ENCODE measurements at places on chromosomes 2 and 18. TPM values are rescaled to one million over a fixed set of nuclear protein-coding genes. Genes with fewer than 3 reads are reported as not detected.

Gene FBXO15
- total RNA-seq: 0.55 TPM

Gene DHRS9
- 0.20 TPM for total RNA-seq

Gene ST6GAL2
- not detected for total RNA-seq

Gene MATN3
- not detected for total RNA-seq

Gene MERTK
- total RNA-seq: 0.88 TPM

Gene MYO3B
- 0.33 TPM for total RNA-seq

Gene ACMSD
- total RNA-seq: not detected

- H3K4me3 ChIP-seq: no peak overlapping the region
- DNase-seq: no peak
- H3K4me1 ChIP-seq: no peaks in the 10 kb centered on the region
- no peak overlapping the region for H3K27ac ChIP-seq
- no peaks in the 10 kb centered on the region for H3K36me3 ChIP-seq
- no peaks in the 10 kb centered on the region for H3K27me3 ChIP-seq
These were observed 13.9 kb upstream of the SLC1A4 start for GRCh38 chr2:64975232-64975821.

DNA sequence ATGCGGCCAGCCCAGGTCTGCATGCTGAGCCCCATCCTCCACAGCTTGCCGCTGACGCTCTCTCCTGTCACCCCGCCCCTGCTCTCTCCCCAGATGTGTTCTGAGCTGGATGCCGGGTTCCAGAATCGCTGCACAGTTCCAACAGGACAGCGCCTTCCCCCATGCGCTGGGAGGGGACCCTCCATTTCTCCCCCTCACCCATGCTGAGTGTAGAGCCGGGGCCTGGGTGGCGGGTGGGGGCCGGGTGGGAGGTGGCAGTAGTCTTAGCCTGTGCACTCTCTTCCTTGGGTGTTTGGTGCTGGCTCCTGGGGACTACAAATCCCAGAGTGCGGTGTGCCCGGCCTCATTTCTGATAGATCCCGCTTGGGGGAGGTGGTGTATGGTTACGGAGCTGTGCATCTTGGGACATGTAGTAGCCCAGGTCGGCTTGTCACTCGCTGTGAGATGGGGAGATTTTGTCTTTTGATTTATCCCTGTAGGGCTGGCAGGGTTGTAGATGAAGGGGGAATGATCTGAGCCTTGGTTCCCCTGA is 6.8 kb downstream of the DNAJB2 start:
- no peak overlapping the region for H3K27ac ChIP-seq
- H3K36me3 ChIP-seq: peaks cover 25% of the 10 kb centered on the region
- H3K4me3 ChIP-seq: no peak overlapping the region
- H3K27me3 ChIP-seq: no peaks in the 10 kb centered on the region
- DNase-seq: no peak

- H3K27ac ChIP-seq: no peak overlapping the region
- no peaks in the 10 kb centered on the region for H3K36me3 ChIP-seq
- no peaks in the 10 kb centered on the region for H3K4me1 ChIP-seq
- DNase-seq: no peak
- no peak overlapping the region for H3K4me3 ChIP-seq
These were observed 340.1 kb downstream of the EIPR1 start for GRCh38 chr2:3037196-3038194.

DNA sequence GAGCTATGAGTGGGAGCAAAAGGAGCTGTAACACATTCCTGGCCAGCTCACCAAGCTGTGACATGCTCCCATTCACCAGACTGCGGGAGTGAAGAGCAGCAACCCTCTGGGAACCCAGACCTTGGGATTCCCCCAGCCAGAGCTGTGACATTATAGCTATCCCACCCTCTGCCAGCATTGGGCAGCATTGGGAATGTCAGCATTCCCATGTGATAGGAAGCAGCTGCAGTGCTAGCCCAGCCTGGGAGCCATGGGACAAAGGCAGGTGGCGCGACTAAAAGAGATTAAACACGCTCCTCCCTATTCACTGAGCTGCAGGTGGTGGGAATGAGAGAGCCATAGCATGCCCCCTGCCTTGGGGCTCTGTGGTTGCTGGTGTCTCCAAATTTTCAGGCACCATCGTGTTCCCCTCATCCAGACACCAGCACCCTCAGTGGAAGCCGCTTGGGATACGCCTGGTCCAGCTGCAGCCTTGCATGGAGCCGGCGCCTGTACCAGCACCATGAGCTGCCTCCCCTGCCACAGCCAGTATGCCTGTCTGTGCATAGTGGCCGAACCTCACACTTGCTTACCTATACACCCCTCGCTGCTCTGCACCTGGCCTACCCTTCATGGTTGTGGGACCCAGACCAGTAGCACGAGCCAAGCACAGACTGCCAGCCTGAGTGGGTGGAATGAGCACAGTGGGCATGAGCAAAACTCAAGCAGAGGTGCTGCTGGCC is 695.6 kb upstream of the GCFC2 start:
- no peak overlapping the region for H3K27ac ChIP-seq
- no peaks in the 10 kb centered on the region for H3K4me1 ChIP-seq
- H3K27me3 ChIP-seq: no peaks in the 10 kb centered on the region
- H3K4me3 ChIP-seq: no peak overlapping the region
- H3K36me3 ChIP-seq: no peaks in the 10 kb centered on the region

DNA sequence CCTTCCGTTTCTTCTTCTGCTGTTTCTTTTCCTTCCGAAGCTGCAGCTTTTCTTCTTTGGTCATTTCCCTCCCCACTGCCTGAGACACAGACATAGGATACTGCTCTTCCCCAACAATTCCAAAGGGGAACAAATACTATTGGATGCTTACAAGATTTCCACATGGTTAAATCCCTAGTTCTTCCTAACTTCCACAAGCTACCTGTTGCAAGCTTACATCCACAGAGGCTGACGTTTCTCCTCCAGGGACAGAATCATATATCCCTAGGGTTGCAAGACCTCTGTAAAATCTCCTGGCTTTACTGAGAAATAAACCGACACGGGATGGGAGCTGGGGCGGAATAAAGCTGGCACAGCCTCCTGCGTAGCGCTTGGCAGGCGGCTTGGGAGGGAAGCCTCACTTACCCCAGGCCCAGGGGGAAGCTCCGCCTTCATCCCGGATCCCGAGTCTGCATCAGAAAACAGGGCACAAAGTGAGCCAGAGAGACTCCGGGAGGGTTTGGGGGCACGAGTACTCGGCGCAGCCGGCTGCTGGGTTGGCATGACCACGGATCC is 590 bp downstream of the EIF2B4 start:
- H3K27ac ChIP-seq: peak overlapping the region; percentile 87
- DNase-seq: no peak
- H3K36me3 ChIP-seq: peaks cover 53% of the 10 kb centered on the region
- H3K27me3 ChIP-seq: no peaks in the 10 kb centered on the region

- no peaks in the 10 kb centered on the region for H3K4me1 ChIP-seq
- H3K4me3 ChIP-seq: no peak overlapping the region
- H3K27me3 ChIP-seq: no peaks in the 10 kb centered on the region
- no peaks in the 10 kb centered on the region for H3K36me3 ChIP-seq
These were observed 174.7 kb downstream of the DNER start for GRCh38 chr2:229539628-229540027.

- no peaks in the 10 kb centered on the region for H3K27me3 ChIP-seq
- DNase-seq: no peak
- no peaks in the 10 kb centered on the region for H3K4me1 ChIP-seq
- no peak overlapping the region for H3K4me3 ChIP-seq
- no peaks in the 10 kb centered on the region for H3K36me3 ChIP-seq
These were observed 425.7 kb downstream of the LRATD1 start for GRCh38 chr2:15058015-15058720.

GRCh38 chr2:46683541-46683940 is 204.2 kb downstream of the TMEM247 start:
- no peaks in the 10 kb centered on the region for H3K27me3 ChIP-seq
- DNase-seq: no peak
- H3K36me3 ChIP-seq: no peaks in the 10 kb centered on the region
- H3K27ac ChIP-seq: no peak overlapping the region
- no peaks in the 10 kb centered on the region for H3K4me1 ChIP-seq
- H3K4me3 ChIP-seq: no peak overlapping the region

DNA sequence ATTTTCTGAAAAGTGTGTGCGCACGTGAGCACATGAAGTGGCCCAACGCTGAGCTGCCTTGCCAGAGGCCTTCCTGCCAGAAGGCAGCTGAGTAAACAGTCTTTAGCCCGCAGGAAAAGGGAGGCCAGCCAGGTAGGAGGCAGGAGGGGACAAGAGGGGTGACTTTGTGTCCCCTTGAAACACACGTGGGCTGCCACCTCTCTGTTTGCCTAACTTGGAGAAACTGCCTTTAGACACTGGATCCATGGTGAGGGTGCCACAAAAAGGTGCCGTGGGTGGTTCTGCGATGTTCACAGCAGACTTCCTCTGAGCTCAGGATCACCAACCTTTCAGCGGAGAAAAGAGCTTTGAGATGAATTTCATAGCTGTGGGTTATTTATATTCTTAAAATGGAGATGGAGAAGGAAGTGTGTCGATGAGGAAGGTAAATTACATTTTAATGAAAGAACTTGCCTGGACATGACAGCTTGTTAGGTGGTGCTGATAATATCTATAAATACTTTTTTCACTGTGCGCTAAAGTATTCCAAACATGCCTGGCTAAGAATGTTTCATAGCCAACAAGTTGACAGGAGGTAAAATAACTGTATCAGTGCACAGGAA is 36.6 kb upstream of the ASB1 start:
- H3K27ac ChIP-seq: no peak overlapping the region
- no peak overlapping the region for H3K4me3 ChIP-seq
- no peaks in the 10 kb centered on the region for H3K36me3 ChIP-seq
- H3K4me1 ChIP-seq: no peaks in the 10 kb centered on the region
- no peaks in the 10 kb centered on the region for H3K27me3 ChIP-seq

- no peak overlapping the region for H3K27ac ChIP-seq
- no peaks in the 10 kb centered on the region for H3K27me3 ChIP-seq
- no peak for DNase-seq
- H3K36me3 ChIP-seq: no peaks in the 10 kb centered on the region
- H3K4me3 ChIP-seq: no peak overlapping the region
These were observed 1859.7 kb upstream of the CELF4 start for GRCh38 chr18:39425172-39425850.

DNA sequence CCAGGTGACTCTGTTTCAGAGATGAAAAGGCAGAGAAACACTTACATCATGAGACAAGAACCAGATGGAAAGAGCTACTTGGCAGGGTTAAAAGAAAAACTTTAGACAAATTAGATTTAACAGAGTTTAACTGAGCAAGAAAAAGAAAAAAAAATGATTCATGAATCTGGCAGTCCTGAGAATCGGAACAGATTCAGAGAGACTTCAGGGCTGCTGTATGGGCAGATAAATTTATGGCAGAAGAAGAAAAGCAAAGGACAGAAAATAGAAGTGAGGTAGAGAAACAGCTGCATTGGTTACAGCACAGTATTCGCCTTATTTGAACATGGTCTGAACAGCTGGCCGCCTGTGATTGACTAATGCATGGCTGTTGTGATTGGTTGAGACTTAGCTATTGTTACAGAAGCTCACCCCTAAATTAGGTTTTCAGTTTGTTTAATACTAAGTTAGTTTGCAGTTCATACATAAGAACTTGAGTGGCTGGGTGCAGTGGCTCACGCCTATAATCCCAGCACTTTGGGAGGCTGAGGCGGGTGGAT is 43.0 kb upstream of the RHOB start:
- H3K27me3 ChIP-seq: no peaks in the 10 kb centered on the region
- H3K4me1 ChIP-seq: no peaks in the 10 kb centered on the region
- H3K27ac ChIP-seq: no peak overlapping the region
- no peak overlapping the region for H3K4me3 ChIP-seq

- no peaks in the 10 kb centered on the region for H3K36me3 ChIP-seq
- H3K27ac ChIP-seq: no peak overlapping the region
- no peak for DNase-seq
- no peaks in the 10 kb centered on the region for H3K27me3 ChIP-seq
These were observed 233.9 kb downstream of the GPD2 start for GRCh38 chr2:156670104-156670503.

- H3K4me1 ChIP-seq: peaks cover 8% of the 10 kb centered on the region
- no peak overlapping the region for H3K4me3 ChIP-seq
- H3K36me3 ChIP-seq: peaks cover 4% of the 10 kb centered on the region
- H3K27ac ChIP-seq: no peak overlapping the region
These were observed 82.9 kb downstream of the NFATC1 start for GRCh38 chr18:79478484-79479115.

- H3K36me3 ChIP-seq: no peaks in the 10 kb centered on the region
- no peaks in the 10 kb centered on the region for H3K27me3 ChIP-seq
- DNase-seq: no peak
- no peak overlapping the region for H3K4me3 ChIP-seq
- no peak overlapping the region for H3K27ac ChIP-seq
- no peaks in the 10 kb centered on the region for H3K4me1 ChIP-seq
These were observed 76.2 kb downstream of the TPO start for GRCh38 chr2:1489486-1489885.

- no peak overlapping the region for H3K4me3 ChIP-seq
- no peaks in the 10 kb centered on the region for H3K27me3 ChIP-seq
- no peak for DNase-seq
- H3K27ac ChIP-seq: no peak overlapping the region
These were observed 2.1 kb downstream of the ANKMY1 start for GRCh38 chr2:240555541-240556250.

- H3K27ac ChIP-seq: no peak overlapping the region
- H3K4me3 ChIP-seq: no peak overlapping the region
- H3K27me3 ChIP-seq: no peaks in the 10 kb centered on the region
- no peaks in the 10 kb centered on the region for H3K36me3 ChIP-seq
These were observed 74.7 kb upstream of the TMEM200C start for GRCh38 chr18:5969989-5970403.

DNA sequence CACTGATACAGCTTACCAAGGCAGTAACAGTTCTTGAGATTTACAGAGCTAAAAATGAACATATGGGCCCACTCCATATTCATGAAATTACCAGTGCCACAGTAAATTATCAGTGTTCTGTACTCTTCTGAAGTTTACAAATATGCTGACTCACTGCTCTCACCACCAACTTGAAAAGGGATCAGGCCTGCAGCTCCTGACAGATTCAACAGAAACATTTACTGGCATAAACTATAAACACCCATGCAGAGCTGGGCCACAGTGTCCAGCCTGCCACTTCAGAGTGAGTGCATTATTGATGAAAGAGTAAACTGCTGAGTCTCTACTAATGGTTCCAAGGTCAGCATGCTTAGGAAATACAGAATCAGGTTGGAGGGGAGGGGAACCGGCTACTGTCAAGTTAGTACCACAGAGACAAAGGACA is 83.1 kb downstream of the FARSB start:
- H3K4me3 ChIP-seq: no peak overlapping the region
- DNase-seq: no peak
- H3K27me3 ChIP-seq: no peaks in the 10 kb centered on the region
- H3K36me3 ChIP-seq: no peaks in the 10 kb centered on the region

GRCh38 chr2:231364961-231365810 is 30.3 kb upstream of the B3GNT7 start:
- no peaks in the 10 kb centered on the region for H3K27me3 ChIP-seq
- no peak overlapping the region for H3K4me3 ChIP-seq
- no peak overlapping the region for H3K27ac ChIP-seq
- DNase-seq: no peak
- H3K4me1 ChIP-seq: no peaks in the 10 kb centered on the region

GRCh38 chr2:29293830-29294438 is 178.7 kb downstream of the CLIP4 start:
- no peak overlapping the region for H3K27ac ChIP-seq
- no peak for DNase-seq
- no peak overlapping the region for H3K4me3 ChIP-seq

All from CD8-positive, alpha-beta memory T cell (primary cell).